ENCODE measurements at places on chromosomes 5 and 9.

GRCh38 chr5:152404494-152404893 is 585 bp downstream of the NMUR2 start:
- DNase-seq = no peak

DNA sequence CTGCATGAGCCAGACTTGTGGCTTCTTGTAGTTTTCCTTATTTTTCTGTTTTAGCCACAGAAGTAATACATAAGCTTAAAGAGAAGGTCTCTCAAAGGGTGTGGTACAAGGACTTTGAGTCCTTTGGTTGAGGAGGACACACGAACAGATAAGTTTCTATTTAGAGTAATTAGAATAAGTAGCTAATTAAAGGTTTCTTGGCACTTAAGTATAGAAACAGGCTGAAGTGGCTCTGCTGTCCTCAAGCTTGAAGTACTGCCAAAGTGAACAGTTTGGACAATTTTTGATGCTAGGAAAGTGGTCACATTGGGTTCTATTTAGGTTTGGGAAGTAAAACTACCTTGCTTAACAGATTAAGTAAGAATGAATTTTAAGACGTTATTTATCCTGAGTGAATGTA is 278.3 kb upstream of the MPDZ start:
- DNase-seq = no peak

GRCh38 chr9:87425202-87425601 is 72.5 kb upstream of the DAPK1 start:
- no peak for DNase-seq

- DNase-seq = no peak
Observed at GRCh38 chr5:95184924-95185323, 100.0 kb downstream of the MCTP1 start.

DNA sequence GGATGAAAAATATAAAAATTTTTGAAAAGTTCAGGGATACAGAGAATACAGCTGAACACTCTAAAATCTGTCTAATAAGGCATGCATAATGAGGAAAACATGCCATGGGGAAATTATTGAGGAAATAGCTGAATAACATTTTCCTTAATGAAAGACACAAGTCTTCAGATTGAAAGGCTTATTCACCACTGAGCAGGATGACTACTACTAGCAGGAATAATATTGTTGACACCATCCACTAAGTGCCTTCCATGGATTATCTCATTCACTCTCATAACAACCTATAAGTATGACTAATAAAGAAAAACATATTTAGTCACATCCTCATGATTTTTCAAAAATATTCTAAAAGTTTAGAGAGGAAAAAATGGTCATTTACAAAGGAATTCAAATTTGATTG is 96.7 kb upstream of the FER start:
- no peak for DNase-seq

- DNase-seq = no peak
Observed at GRCh38 chr5:39570403-39571027, 145.7 kb upstream of the DAB2 start.

- no peak for DNase-seq
Observed at GRCh38 chr5:26390608-26391007, 647.8 kb downstream of the CDH9 start.

DNA sequence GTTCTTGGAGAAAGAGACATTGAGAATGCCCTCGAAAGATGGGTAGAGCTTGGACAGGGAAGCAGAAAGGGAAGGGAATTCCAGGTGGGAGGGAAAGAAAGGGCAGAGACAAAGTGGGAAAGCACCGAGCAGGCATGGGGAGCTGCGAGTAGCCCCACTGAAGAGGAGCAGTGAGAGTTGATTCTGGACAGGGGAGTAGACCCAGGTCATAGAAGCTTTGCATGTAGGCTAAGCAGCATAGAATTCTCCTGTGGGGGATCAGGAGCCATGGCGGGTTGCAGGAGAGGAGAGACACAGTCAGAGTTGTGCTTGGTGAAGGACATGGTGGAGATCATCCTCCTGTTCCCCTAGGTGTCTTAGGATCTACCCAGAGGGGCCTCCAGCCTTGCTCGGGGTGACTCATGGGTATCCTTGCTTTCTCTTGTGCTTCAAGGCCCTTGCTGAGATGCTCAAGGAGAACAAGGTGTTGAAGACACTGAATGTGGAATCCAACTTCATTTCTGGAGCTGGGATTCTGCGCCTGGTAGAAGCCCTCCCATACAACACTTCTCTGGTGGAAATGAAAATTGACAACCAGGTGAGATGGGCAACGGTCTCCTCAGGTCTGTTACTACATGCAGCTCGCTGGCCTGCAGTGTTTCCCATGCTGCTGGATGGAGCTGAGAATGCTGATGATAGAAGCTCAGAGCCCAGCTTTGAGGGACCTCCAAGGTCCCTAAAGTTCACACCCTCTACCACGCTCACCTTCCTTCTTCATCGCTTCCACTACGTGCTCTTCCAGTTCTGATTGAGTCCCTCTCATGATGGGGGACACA is 64.5 kb downstream of the TSTD2 start:
- no peak for DNase-seq

DNA sequence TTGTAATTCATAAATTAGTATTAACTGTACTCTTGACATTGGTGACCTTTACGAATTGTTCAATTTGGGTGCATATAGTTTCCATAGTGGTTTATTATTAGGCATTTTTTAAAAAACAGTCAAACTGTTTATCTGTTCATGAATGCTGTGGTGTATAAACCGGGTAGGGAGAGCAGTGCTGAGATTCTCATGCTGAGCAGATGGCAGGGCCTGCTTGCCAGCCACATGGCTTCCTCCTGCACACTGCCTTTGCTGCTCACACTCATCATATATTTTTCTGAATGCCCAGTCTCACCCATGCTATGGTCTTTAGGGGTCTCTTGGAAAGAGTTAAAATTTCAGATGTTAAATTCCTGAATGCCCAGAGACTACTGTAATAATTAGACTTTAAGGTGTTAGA is 40.8 kb downstream of the NNT start:
- no peak for DNase-seq

DNA sequence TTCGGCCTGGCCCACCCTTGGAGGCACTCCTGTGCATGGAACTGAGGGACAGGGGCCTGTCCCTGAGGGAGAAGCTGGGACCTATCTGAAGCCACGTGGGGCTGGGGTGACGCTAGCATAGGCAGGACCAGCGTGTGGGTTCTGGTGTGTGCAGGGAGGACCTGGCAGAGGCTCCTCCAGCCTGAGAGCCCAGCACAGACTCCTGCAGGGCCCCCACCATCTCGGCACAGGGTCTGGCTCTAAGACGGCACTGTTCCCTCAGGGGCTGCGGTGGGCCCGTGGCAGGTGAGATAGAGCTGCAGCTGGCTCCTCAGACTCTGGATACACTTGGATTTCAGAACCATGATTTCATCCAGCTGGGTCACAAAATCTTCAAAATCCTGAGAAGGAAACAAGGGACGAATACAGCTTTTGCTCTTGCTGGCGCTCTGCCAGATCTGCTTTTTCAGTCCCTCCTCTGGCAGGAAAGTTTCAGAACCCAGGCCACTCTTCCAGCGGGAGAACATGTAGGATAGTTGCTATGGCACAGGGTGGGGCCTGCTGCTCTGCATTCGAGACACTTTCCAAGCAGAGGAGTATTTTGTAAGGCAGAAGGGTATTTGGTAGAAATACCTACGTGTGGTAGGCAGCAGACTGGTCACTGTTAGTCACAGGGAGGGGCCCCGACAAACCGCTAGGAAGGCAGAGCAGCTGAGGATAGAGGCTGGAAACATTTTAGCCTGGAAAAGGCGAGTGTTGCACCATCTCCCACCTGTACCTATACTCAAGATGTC is 74.7 kb downstream of the KIF24 start:
- no peak for DNase-seq

DNA sequence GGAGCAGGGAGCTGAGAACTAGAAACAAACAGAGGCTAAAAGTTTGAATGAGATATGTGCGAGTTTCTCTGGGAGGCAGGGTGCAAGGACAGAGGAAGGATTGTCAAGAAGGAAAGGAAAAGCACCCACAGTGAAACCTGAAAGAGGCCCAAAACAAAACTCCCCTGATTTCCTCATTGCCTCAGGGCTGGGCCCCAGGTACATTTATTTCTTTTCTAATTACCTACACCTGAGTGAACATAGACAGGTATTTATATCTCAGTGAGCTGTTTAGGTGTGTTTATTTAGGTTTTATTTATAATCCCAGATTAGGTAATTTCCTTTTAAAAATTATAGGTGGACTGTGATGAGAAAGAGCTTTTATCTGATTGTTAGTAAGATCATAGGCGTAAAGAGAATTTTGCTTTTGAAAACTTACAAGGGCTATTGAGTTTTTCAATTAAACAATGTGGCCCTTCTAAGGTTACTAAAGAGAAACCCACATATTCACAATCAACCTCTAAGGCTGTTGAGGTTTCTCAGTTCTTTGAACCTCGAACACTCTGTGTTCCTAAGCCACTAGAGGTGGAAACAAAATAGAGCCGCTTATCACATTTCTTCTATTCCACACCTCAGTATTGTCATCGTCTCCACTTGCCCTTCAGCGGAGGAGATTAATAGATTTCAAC is 344.8 kb downstream of the ZNF608 start:
- no peak for DNase-seq

- no peak for DNase-seq
Observed at GRCh38 chr9:86443992-86444391, 89.8 kb upstream of the TUT7 start.

- DNase-seq = no peak
Observed at GRCh38 chr5:160375166-160375565, 4.7 kb upstream of the C1QTNF2 start.

DNA sequence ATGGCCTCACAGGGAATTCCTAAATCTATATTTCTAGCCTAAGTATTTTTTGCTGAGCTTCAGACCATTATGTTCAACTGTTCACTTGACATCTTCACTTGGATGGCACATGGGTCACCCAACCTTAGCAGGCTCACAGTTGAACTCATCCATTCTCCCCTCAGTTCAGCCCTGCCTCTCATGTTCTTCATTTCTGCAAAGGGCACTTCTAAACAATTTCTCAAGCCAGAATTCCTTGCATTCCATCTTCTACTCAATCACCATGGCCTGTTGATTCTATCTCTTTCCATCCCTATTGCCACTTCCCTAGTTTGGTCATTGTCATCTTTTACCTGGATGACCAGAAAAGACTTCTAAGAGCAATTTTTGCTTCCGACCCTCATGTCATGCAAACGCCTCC is 7.3 kb upstream of the RGS3 start:
- no peak for DNase-seq

GRCh38 chr5:141840280-141840812 is 37.9 kb downstream of the PCDH1 start:
- DNase-seq = no peak

GRCh38 chr5:56025151-56025885 is 30.6 kb upstream of the IL6ST start:
- no peak for DNase-seq

- no peak for DNase-seq
Observed at GRCh38 chr5:14852779-14853178, 18.8 kb downstream of the ANKH start.

- DNase-seq = no peak
Observed at GRCh38 chr5:169095976-169096375, 205.0 kb downstream of the SLIT3 start.

DNA sequence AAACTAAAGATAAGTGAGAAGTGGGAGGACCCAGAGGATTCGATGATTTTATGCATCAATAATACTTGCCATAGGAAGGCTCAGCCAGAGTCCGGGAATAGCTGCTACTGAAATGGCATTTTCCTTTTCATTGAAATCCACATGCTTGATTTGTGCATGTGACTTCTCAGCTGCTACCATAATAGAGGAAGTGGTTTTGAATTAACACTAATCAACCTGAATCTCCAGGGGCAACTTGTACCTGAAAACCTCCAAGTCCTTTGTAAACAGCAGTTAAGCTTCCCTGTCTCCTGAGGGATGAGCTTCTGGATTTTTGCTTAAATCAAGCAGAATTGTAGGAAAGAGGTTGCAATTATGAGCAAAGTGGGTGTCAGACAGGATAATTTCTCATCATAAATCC is 124.9 kb downstream of the PPP2R2B start:
- no peak for DNase-seq

DNA sequence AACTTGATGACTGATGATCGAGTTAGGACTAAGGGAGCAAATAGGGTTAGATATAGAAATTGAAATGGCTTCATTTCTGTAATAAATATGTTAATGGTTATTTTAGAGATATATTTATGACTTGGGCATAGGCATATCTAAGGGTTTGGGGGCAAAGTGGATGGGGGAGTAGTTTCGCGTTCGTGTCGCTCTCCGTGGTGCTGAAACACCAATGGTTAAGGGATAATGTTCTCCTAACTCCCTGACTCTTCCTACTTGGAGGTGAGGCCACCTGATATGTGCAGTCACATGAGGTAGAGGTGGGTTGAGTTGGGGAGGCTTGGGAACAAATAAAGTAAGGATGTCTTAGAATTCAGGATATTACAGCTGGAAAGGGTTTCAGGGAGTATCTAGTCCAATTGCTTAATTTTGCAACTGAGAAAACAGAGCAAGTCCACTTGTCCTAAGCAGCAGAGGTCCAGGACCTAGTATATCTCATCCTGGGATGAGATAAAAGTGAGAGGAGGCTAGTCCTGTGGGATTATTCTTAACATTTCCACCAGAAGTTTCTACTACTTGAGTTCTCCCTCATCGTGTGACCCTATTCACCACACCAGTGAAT is 44.0 kb upstream of the MAP1B start:
- DNase-seq = no peak

GRCh38 chr9:134408389-134408788 is 82.1 kb downstream of the RXRA start:
- no peak for DNase-seq

GRCh38 chr5:17094830-17095229 is 122.6 kb upstream of the BASP1 start:
- DNase-seq = no peak

GRCh38 chr9:123399803-123400378 is 43.9 kb downstream of the CRB2 start:
- DNase-seq = no peak

GRCh38 chr5:176454724-176455394 is 6.7 kb downstream of the FAF2 start:
- no peak for DNase-seq

GRCh38 chr5:151781201-151781600 is 9.4 kb downstream of the G3BP1 start:
- DNase-seq = no peak

DNA sequence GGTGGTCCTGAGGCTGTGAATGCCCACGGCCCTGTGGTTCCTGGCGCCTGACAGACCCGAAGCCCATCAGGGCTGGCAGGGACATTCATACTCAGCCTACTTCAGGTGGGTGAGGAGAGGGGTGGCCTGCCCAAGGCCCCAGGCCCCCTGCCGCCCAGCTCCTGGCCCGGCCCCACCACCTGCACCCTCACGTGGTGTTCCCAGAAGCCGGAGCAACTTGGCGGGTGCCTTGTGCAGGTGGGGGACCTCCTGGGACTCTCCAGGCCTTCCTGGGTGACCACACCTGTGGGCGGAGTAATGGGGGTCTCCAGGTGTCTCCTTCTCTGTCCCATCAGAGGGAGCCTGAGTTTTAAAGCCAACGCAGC is 36.8 kb upstream of the UBAC1 start:
- DNase-seq = no peak

Data from CD4-positive, alpha-beta T cell (primary cell).